ENCODE measurements at places on chromosomes 5 and 9.

DNA sequence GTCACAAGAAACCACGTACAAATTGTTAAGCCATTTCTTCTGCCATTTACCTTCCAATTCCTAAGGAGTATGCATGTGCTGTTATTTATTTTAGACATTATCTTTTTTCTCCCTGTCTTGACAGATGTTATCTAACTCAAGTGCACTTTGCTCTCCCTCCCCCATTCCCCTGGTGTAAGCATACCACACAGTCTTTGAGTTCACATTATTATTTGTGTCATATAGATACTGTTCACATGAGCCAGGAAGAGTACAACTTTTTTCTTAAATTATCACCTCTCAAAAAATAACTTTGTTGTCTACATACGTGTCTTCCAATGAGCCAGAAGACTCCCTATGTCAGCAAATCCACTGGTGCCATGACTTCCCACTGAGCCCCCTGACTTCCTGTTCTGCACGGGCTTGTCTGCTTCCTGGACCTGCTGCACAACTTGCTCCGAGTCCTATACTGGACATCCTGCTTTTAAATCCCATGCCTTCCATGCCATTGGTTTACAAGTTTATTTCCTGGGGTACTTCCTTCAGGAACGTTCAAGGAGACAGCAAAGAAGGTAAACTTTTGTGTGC lies 19.9 kb upstream of the FAM120A start:
- no peak for DNase-seq

DNA sequence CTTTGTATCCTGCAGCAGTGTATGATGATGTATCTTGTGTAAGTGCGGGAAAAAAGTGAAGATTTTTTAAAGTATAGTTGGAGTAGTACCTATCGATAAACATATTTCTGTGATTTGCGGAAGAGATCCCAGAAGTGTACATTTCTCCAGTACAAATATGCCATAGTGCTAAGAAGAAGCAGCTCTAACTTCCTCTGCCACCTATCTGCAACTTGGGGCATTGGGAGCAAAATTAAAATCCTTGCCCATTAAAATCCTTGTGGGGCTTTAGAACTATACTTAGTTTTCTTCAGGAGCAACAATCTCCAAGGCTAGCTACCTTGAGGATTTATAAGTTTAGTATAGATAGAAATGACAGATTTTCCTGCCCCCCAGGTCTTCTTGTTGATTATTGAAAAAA lies 123.7 kb downstream of the VCAN start:
- DNase-seq = no peak

DNA sequence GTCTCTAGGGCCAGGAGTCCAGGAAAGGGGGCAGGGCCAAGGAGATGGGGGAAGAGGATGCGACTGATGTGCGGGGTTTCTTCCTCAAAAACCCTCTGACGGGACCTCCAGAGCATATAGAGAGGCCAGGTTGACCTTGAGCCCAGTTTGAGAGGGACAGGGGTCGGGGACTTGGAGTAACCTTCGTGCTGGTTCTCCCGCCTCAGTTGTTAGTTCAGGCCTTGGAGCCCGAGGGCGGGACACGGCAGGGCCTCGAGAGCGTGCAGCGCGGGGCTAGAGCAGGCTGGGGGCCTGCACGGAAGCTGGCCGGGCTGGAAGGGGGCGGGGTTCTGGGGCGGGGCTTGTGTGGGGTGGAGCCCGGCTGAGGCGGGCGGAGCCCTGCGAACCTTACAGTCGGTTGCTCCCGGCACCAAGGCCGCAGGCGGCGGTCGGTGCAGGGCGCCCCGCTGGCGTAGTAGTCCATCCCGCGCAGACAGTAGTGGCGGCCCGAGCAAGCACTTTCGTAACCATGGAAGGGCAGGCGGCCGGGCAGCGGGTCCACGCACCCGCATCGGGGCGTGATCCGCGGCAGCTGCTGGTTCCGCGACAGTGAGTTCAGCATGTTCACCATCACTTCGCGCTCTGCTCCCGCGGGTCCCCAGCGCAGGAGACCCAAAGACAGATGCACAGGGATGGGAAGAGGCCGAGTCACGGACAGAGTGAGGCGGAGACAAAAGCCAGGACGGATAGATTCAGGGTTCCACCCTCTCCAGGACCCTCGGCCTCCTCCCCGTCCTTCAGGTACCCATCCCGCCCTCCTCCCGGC lies 4.0 kb upstream of the MYORG start:
- DNase-seq = peak; percentile 64

- no peak for DNase-seq
Measured at GRCh38 chr5:131277875-131278740, 14.3 kb downstream of the CDC42SE2 start.

- no peak for DNase-seq
Measured at GRCh38 chr5:141570655-141571054, 48.1 kb downstream of the DIAPH1 start.

DNA sequence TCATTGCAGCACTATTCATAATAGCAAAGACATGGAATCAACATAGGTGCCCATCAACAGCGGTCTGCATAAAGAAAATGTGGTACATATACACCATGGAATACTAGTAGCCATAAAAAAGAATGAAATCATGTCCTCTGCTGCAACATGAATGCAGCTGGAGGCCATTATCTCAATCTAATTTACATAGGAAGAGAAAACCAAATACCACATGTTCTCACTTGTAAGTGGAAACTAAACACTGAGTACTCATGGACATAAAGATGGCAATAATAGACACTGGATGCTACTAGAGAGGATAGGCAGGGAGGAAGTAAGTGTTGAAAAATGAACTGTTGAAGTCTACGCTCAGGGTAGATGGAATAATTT lies 203.9 kb upstream of the CDH9 start:
- DNase-seq = no peak

DNA sequence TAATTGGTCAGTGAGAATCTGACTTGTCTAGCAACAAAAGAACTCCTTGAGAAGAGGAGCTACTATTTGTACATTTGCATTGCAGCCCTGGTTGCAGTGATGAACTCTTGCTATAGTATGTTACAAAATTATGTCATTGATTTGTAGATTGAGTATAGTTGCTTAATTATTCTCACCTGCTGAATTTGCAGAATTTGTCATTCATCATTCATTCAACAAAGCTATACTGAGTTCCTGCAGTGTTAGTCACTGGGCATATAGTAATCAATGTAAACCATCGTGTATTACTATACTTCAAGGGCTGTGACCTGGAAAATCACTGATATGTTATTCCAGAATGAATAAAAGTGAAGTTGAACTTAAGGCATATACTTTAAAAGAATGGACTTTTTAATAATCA lies 50.1 kb downstream of the SLC1A3 start:
- DNase-seq = no peak
